BE2C (cell line): ENCODE measurements at places on chromosomes 3 and 15.

GRCh38 chr15:64651601-64652191, 123.7 kb downstream of the RBPMS2 start:
- DNase-seq: no peak

- DNase-seq: no peak
These were observed 101.6 kb upstream of the ARHGEF3 start for GRCh38 chr3:56903231-56903782.

DNA sequence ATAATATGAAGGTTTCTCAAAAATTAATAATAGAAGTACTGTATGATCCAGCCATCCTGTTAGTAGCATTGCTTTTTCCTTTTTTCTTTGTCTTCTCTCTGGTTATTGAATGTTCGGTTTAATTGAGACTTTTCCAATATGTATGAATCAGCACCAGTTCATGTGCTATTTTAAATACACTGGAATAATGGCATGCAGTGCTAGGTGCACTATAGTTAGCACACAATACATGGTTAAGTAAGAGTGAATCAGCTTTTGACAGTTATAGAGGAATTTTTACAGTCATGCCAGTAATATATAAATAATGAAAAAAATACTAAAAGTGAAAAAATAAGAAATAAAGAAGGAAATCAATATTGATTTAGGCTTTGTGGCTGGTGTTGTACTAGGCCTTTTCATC, 113.8 kb upstream of the STRIT1 start:
- no peak for DNase-seq

DNA sequence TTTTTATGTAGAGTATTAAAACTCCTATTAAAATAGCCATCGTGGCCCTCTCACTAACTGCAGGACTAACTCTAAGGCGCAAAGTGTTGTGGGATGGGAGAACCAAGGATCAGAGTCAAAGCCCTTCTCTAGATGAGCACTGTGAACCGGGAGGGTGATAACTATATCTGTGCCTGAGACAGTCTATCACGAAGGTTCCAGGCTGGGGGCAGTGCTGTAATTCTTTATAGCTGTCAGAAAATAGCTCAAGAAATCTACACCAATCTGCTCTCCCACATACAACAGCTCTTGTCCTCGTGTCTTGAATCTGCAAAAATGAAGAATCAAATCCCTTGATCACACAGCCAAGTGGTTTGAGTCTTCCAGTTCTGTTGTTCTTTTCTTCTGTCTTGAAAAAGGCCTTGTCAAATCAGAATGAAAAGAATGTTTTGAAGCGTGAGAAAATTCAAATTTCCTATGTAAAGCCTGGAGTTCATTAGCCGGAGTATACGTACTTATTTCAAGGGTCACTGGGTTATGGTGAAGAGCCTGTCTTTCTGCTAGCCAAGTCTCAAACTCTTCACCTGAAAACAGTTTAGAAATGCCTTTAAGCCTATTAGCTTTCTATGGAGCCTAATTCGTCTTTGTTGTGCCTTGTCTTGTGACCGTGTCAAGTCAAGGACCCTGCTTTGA, 185.3 kb upstream of the NECTIN3 start:
- no peak for DNase-seq

GRCh38 chr15:33675246-33675645, 293.1 kb upstream of the CHRM5 start:
- no peak for DNase-seq

- DNase-seq: no peak
These were observed 341.7 kb upstream of the UBE2E2 start for GRCh38 chr3:22861426-22861825.

DNA sequence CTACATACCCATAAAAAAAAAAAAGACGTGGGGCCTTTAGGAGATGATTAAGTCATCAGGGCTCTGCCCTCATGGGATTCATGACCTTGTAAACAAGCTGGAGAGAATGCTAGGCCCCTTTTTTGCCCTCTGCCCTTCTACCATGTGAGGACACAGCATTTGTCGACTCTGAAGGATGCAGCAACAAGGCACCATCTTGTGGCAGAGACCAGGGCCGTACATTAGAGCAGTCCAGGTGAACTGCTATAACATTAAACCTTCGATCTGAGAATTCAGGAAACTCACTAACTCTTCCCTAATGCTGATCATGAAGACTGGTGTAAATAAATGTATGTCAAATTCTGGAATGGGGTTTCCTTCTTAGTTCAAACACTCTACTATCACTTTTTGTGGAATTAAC, 30.7 kb upstream of the SIAH2 start:
- DNase-seq: no peak
